ENCODE measurements at places on chromosomes 3 and 15.
A peak's percentile ranks its signal among the peaks of the same experiment; 100 is the strongest.

GRCh38 chr3:4449043-4449805, 17.8 kb downstream of the SUMF1 start:
- no peaks in the 10 kb centered on the region for H3K4me1 ChIP-seq
- no peak for DNase-seq
- H3K4me3 ChIP-seq: no peak overlapping the region
- H3K27ac ChIP-seq: no peak overlapping the region

- H3K4me1 ChIP-seq: peaks cover 33% of the 10 kb centered on the region
- no peaks in the 10 kb centered on the region for H3K27me3 ChIP-seq
- no peak overlapping the region for H3K27ac ChIP-seq
- DNase-seq: no peak
- no peak overlapping the region for H3K4me3 ChIP-seq
- no peaks in the 10 kb centered on the region for H3K36me3 ChIP-seq
Measured at GRCh38 chr15:71276336-71276665, 161.0 kb downstream of the THSD4 start.

DNA sequence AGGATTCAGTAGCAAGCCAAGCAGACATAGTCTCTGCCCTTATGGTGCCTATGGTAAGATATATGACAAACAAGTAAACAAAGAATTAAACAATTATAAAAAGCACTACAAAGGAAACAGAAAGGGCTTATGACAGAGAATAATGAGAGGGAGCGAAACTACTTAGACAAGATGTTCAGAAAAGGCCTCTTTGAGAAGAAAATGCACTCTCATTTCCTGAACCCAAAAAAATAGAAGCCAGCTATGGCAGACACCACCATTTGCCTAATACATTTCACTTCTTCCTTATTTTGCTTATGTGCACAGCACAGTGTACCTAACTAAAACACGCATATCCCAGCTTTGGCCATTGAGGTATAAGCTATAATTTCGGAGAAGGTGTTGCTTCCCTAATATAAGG, 465.5 kb upstream of the PPP2R3A start:
- H3K36me3 ChIP-seq: no peaks in the 10 kb centered on the region
- no peak for DNase-seq
- no peak overlapping the region for H3K4me3 ChIP-seq
- no peak overlapping the region for H3K27ac ChIP-seq
- H3K4me1 ChIP-seq: no peaks in the 10 kb centered on the region

DNA sequence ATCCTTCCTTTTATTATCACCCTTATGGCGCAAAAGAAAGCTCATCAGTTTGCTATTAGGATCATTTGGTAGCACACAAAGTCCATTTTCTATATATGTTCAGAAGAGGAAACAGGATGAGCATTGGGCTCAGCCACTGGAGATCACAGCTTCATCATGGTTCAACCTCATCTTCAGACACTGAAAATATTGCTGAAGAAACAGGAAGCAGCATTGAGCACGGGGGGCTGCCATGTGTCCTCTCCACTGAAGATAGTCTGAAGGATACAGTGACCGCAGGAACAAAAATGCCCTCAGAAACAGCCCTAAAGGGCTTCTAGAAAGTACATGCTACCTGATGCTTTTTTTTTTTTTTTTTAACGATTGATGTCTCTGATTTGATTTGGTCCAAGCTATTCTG, 835.3 kb upstream of the CFAP20DC start:
- no peak overlapping the region for H3K27ac ChIP-seq
- H3K4me1 ChIP-seq: no peaks in the 10 kb centered on the region
- H3K27me3 ChIP-seq: no peaks in the 10 kb centered on the region

- peaks cover 6% of the 10 kb centered on the region for H3K27me3 ChIP-seq
- no peak overlapping the region for H3K4me3 ChIP-seq
- H3K4me1 ChIP-seq: no peaks in the 10 kb centered on the region
- DNase-seq: peak; percentile 38
Measured at GRCh38 chr15:65354835-65355172, 23.0 kb downstream of the IGDCC3 start.

- H3K27me3 ChIP-seq: no peaks in the 10 kb centered on the region
- H3K27ac ChIP-seq: no peak overlapping the region
- H3K4me3 ChIP-seq: no peak overlapping the region
- DNase-seq: no peak
- no peaks in the 10 kb centered on the region for H3K36me3 ChIP-seq
Measured at GRCh38 chr15:23420806-23421575, 26.1 kb downstream of the GOLGA6L2 start.

DNA sequence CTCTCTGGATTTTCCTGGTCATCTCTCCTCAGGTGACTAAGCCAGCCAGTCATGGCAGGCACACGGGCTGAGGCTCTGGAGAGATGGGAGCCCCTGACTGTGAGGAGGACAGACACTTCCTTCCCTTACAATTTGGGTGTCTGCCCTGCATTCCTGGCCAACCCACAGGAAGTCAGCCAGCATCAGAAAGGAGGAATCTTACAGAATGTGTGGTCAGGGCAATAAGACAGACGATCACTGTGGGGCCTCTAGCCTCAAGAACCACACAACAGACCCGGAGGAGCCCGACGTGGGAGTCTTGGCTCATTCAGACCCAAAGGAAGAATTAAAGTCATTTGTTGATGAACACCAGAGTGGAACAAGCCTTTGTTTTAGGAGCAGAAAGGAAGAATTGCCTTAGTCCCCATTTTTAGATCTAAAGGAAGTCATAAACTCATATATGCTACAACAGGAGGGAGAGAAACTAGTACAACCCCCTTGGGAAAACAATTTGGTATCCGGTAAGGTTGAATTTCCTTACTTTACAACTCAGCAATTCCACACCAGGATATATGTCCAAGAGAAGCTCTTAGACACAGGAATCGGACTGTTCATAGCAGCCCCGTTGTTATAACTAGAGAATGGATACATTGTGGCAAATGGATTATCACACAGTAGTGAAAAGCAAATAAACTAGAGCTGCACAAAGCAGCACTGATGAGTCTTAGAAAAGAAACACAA, 62.2 kb downstream of the ABTB1 start:
- peak overlapping the region; percentile 34 for H3K27ac ChIP-seq
- peak; percentile 35 for DNase-seq
- H3K36me3 ChIP-seq: no peaks in the 10 kb centered on the region
- peaks cover 19% of the 10 kb centered on the region for H3K4me1 ChIP-seq

DNA sequence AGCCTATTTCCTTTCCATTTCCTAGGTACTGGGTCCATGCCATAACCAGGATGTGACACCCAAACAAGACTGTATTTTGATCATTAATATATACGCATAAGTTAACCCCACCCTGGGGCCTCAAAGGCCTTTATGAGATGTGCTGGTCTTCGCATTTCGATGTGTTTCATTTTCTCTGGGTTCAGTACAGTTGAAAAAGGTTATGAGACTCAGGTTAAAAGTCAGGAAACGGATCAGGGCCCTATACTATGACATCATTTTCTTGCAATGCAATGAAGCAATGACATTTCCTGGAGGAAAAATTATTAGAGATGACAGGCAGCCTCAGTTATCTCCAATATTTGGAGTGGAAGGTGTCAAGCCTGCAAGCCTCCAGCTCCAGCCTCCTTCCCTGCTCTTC, 31.7 kb downstream of the TMEM212 start:
- DNase-seq: no peak
- no peaks in the 10 kb centered on the region for H3K27me3 ChIP-seq
- H3K4me1 ChIP-seq: no peaks in the 10 kb centered on the region
- H3K36me3 ChIP-seq: no peaks in the 10 kb centered on the region
- no peak overlapping the region for H3K27ac ChIP-seq
